NCI-H1048 (cell line): ENCODE measurements at places on chromosomes 1 and 21.

GRCh38 chr1:168601051-168601450, 24.6 kb downstream of the XCL1 start:
- no peak for DNase-seq

DNA sequence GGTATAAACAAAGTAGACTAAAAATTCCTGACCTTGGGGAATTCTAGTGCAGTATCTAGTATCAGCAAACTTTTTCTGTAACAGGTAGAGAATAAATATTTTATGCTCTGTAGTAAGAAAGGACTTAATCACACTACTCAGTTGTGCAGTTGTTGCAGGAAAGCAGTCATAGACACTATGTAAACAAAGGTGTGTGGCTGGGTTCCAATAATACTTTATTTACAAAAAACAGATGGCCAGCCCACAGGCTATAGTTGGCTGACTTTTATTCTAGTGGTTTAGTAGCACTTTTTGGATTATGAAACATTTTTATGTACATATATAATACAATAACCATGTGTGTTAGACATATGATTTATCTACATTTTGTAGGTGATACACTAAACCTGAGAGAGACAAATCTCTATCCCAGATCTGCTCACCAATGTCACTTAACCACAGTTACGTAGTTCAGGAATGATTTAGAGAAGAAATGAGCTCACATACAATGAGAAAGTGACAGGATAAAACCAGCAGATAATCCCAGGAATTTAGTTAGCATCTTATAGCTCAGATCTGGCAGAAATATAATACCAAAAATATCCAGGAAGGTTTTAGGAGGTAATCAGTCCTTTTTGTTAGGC, 56.1 kb downstream of the MIER1 start:
- DNase-seq, result no peak

DNA sequence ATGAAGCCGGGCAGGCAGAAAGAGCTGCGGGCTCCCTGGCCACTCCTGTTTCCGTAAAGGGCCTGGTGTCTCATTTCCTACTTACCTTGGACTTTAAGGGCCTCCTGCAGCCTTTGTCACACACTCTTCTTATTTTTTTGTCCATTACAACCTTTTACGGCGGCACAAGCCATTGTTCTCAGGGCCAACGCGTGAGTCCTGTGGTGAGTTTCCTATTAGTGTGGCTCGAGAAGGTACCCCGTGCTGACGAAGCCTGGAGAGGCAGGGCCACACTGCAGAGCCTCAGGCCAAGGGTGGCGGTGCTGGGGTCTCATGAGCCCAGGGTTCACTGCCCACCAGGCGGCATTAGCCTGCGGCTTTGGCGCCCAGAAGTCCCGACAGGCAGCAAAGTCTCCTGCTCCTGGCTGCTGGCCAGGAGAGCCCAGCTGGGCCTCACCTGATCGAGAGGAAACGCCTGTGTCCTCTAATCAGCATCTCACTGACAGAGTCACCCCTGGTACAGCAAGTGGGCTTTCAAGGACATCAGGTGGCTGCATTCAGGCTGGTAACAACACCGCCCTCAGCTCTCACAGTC, 62.0 kb downstream of the SIK1 start:
- DNase-seq, result no peak

GRCh38 chr1:110012100-110012780, 22.2 kb upstream of the STRIP1 start:
- DNase-seq, result no peak
